ENCODE measurements at places on chromosomes 7 and 10.

DNA sequence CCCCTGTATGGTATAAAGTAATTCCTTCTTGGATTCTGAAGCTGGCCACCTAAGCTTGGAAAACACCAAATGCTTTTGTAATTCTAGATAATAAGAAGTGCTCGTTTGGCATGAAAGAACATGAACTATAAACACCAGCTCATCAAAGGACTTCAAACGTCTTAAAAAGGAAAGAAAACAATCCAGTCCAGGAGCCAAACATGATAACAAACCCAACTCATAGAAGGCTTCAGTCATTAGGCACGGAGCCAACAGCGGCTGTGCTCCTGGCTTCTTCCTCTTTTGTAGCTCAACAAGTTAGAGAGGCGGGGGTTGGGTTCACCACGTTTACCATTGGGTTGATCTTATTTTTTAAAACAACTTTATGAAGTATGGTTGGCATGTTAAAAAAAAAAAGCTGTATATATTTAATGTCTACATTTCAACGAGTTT is 56.4 kb upstream of the ECHDC3 start:
- peak; percentile 66 for DNase-seq

DNA sequence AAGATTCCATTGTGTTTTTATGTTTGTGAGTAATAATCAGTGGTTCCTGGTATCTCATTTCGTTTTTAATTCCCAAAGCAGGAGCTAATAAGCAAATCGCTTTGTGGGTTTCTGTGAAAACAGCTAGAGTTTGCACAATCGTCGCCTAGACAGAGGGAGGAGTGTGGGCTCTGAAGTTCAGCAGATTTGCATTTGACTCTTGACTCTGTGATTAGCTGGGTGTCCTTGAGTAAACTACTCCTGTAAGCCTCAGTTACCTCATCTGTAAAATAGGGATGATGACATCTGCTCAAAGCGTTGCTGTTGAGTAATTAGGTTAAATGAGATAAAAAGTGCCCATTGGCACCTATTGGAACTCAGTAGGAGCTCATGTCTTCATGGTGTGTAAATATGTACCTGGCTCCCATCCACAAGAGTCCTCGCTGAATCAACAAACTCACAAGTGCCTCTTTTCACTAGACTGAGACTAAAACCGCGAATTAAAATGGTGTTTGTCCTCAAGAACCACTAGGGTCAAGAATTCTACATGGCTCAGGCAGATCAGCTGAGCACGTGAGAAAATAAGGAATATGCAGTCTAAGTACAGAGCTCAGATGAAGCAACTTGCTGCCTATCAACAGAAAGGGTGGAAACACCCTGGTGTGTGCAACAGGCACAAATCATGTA is 385.8 kb upstream of the C7orf33 start:
- DNase-seq = peak; percentile 95

DNA sequence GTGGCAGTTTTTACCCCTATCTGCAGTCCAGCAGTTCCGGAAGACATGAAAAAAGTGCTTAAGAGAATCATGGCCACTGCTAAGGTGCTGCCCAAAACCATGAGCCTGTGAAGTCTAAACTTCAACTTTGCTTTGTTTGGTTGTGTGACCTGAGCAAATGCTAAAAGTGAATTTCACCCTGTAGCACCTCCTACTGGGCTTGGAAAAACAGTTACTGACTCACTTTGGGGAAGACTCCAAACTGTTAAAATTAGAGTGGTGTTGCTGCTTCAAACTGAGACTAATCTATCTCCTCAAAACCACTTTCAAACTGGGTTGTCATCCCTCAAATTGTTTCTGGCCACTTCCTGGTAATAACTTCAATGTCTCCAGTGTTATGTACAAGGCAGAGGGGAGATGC is 21.3 kb downstream of the MKX start:
- no peak for DNase-seq

GRCh38 chr10:129730993-129731325 is 233.1 kb downstream of the EBF3 start:
- DNase-seq = no peak

GRCh38 chr10:29734962-29735627 is 100.3 kb upstream of the SVIL start:
- peak; percentile 70 for DNase-seq

DNA sequence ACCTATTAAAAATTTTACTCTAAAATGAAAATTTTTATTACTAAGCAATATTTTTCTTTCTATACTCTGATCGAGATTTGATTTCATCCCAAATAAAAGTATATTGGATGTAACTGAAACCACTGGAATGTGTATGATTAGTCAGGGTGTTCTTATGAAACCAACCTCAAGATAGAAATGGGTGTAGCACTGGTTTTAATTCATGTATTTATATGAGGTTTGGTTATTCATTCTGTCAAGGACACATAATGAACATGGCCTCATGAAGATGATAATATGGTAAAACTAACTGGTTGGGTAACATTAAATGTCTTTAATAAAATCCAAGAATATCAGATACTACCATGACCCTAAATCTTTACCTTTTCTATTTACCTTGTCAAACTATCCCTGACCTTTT is 197.7 kb downstream of the SEMA3A start:
- DNase-seq = no peak

DNA sequence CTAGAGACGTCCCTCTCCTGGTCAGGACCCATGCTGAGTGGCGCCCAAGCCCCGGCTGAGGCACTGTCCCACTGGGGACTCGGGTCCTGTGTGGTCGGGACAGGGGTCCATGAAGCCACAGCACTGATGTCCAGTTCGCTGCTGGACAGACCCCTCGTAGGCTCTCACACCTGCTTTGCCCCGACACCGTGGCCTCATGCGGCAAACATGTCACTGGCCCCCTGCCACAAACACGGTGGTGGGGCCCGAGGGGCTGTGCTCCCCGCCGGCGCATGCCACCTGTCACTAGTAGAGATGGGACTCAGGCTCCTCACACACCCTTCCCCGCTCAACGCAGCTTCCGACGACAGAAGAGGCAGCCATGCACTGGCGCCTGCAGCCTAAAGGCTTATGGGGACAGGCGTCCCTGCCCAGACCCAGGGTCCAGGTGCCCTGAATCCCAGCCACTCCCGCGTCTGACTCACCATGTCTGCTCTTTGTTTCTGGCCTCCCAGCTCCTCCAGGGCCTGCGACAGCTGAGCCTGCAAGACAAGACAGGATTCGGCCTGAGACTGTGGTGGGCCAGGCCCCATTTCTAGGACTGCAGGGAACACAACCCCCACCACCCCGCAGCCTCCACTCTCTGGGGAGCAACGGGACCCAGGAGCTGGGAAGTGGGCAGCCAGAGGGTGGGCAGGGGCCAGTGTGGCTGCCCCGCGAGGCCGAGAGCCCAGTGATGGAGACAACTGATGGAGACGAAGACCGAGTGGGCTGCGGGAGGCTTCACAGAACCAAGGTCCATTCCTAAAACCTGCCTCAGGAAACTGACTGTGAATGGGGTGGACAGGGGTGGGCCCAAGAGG is 230.9 kb downstream of the MAD1L1 start:
- DNase-seq = no peak

- DNase-seq = no peak
These were observed 37.1 kb downstream of the MXI1 start for GRCh38 chr10:110244550-110244949.

DNA sequence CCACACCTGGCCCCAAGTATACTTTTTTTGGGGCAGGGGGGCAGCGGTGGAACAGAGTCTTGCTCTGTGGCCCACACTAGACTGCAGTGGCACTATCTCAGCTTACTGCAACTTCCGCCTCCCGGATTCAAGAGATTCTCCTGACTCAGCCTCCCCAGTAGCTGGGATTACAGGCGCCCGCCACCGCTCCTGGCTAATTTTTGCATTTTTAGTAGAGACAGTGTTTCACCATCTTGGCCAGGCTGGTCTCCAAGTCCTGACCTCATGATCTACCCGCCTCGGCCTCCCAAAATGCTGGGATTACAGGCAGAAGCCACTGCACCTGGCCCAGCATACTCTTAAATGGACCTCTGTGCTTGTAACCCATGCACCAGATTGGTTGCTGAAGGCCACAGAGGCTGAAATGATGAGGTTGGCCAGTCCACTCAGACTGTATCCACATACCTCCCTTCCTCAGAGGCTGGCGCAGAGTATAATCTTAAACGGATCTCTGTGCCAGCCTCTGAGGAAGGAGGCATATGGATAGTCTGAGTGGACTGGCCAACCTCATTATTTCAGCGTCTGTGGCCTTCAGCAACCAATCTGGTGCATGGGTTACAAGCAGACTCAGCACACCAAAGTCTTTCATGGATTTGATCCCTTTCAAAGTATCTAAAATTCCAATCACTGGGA is 3.0 kb downstream of the CALN1 start:
- no peak for DNase-seq

- DNase-seq = no peak
These were observed 35.6 kb downstream of the FAM171A1 start for GRCh38 chr10:15335508-15335907.

DNA sequence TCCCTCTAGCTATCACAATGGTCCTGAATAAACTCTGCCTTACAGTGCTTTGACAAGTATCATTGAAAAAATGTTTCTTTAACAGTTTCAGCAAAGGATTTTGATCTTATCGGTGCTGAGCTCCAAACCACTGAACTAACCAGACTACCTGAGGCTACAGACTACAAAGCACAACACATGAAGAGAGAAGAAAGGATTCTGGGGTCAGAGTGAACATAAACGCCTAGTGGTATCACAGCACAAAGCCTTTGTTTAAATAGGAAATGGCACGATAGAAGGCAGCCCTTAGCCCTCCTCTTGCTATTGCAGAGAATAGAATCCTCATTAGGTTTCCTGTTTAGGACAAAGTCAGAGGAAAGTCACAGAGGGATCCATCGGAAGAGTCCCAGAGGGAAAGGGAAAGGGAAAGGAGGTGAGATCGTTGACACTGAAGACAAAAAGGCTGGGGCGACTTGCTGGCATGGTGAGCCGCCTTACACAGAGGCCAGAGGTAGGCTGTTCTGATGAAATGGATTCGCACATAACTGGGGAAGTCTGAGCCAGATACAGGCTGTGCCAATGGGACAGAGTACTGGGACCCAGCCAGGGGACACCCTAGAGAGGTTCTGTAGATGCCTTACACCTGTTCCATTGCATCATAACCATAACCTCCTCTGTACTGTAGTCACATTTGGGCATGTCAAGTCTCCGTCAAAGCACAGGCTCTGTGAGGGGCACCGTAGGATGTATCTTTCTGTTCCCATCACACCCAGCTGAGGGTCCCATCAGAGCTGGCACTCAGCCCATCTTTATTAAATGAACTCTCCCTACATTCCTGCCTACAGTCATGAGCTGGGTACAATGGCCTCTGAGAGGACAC is 71.5 kb downstream of the XPNPEP1 start:
- no peak for DNase-seq

GRCh38 chr7:70694434-70694970 is 437.4 kb upstream of the GALNT17 start:
- peak; percentile 92 for DNase-seq

DNA sequence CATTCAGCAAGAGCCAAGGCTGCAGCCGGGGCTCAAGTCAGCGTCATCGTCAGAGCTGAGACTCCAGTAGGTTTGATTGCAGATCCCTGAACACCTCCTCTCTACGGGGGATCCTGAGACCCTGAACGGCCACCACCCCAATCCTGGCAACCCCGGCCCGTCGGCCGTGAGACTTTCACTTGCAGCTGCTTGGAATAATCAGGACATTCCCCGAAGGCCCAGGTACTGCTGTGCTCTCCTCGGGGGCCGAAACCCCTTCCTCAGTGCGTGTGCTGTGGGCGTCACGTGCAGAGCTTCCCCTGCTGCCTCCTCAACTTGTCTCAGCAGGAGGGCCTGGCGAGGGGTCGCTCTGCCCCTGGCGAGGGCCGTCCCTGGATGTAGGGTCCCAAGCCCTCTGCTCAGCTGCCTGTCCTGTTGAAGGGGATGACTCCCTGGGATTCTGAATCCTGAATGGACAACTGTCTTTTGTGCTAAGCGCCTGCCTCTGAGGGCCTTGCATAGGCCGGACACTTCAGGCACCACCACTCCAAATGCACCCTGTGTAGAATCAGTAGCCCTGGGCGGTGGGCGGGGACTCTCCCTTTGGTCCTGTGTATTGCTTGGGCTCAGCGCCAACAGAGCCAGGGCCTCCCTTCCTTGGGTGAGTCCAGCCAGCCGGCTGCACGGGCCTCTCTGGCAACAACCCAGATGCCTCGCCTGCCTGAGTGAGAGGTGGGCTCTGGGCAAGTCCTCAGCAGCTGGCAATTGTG is 63.8 kb upstream of the EBF3 start:
- peak; percentile 76 for DNase-seq

DNA sequence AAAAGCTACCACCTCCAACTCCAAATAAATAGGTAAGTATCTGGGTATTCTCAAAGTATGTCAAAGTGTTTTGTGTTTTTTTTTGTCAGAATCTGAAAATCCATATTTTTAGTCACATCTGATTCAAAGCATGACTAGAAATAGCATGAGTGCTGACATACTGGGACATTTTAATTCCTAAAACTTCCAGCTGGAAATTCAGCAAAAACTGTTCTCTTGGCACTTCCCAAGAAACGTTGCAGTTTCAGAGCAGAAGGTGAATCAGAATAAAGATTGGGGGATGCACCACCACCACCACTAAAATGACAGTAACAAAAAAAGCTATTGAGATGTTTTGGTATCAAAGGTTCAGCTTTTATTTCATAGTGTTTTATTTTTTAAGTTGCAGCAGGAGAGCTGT is 724.6 kb upstream of the CELF2 start:
- no peak for DNase-seq

- DNase-seq = no peak
These were observed 571.4 kb downstream of the HTR7 start for GRCh38 chr10:90286406-90286805.

GRCh38 chr10:1401071-1401965 is 336.0 kb downstream of the ADARB2 start:
- no peak for DNase-seq

DNA sequence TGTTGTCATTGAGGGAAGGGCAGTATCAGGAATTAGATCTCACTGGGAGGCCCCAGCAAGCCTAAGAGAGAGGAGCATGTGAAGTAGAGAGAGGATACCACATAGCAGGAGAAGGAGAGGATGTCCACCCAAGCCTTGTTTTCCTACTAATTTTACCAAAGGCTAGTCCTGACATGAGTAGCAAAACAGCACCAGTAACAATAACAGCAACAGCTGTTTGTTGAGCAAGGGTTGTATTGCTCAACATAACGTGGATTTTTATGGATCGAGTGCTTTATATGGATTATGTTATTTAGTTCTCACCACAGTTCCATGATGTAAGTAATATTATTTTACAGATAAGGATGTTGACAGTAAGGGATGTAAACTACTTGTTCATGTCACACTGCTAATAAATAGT is 135.2 kb upstream of the DLX6 start:
- no peak for DNase-seq

DNA sequence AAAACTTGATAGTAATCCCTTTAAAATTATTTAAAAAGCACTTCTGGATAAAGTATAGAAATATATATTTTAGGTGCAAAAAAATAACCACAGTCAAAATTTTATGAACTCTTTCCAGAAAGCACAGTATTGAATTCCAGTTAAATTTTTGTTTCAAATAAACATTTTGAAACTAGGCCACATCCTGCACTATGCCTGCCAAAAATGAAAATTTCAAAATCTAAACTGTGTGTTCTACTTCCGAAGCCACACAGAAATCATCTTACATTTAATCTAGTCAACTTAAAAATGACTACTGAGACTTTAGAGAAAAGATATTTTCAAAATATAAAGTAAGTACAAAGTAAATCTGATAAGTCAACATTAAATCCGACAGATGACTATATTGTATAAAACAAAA is 50.0 kb downstream of the MAGI2 start:
- DNase-seq = no peak
